ENCODE measurements at places on chromosomes 4 and X. TPM values are rescaled to one million over a fixed set of nuclear protein-coding genes. Genes with fewer than 3 reads are reported as not detected.

DNA sequence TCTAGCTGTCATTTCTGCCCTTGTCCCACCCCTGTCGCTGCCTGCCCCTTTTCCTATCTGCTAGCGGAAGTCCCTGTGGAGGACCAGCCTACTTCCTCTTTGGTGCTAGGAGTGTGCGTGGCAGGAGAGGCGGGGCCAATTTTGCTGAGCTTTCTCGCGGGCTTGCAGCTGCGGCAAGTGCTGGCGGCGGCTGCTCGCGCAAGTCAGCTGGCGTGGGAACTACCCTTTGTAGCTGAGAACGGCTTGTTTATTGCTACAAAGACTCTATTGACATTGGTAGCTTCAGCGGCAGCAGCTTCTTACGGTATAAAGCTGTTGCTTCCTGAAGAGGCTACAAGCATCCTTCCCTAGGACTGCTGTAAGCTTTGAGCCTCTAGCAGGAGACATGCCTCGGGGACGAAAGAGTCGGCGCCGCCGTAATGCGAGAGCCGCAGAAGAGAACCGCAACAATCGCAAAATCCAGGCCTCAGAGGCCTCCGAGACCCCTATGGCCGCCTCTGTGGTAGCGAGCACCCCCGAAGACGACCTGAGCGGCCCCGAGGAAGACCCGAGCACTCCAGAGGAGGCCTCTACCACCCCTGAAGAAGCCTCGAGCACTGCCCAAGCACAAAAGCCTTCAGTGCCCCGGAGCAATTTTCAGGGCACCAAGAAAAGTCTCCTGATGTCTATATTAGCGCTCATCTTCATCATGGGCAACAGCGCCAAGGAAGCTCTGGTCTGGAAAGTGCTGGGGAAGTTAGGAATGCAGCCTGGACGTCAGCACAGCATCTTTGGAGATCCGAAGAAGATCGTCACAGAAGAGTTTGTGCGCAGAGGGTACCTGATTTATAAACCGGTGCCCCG lies at the start of gene MAGEH1:
Gene MAGEH1, plus strand, starts transcription at position 138 of the 843 bp plus-strand sequence. Its CDS starts 248 bp downstream, at position 386.
- H3K36me3 ChIP-seq: no peaks in the 10 kb centered on the region
- DNase-seq: peak; percentile 80
- no peak within 1 kb of the TSS for H3K27ac ChIP-seq
- H3K4me1 ChIP-seq: no peaks in the 10 kb centered on the region
- H3K27me3 ChIP-seq: no peaks in the 10 kb centered on the region

DNA sequence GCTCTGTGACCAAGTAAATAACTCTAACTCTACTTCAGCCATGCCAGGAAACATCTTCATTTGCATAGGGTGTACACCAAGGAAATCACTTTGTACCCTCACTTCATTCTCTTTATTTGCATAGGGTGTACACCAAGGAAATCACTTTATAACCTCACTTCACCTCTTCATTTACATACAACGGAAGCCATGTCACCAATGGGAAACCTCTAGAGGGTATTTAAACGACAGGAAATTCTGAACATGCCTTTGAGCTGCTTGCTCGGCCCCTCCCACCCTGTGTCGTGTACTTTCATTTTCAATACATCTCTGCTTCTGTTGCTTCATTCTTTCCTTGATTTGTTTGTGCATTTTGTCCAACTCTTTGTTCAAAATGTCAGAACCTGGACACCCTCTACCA lies 848.1 kb upstream of the FRG1 start:
- H3K4me3 ChIP-seq: no peak overlapping the region
- no peak overlapping the region for H3K27ac ChIP-seq
- H3K4me1 ChIP-seq: no peaks in the 10 kb centered on the region
- H3K27me3 ChIP-seq: no peaks in the 10 kb centered on the region
- DNase-seq: no peak

F9 gene
- total RNA-seq: not detected

DNA sequence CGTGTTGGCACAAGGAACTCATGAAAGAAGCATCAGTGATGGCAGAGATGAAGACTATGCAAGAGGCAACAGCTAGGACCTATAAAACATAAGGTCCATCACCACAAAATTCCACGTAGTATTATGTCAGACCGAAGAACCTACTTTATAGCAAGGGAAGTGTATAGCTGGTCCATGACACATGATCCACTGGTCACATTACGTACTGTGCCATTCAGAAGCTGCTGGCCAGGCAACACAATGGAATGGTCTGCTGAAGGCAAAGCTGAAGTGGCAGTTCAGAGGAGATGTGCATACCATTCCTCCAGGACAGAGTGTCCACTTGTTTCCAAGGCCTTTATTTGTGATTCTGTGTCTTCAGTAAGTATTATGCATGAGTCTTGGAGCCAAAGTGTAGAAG lies 215.5 kb upstream of the UGT8 start:
- H3K4me1 ChIP-seq: peaks cover 11% of the 10 kb centered on the region
- H3K4me3 ChIP-seq: no peak overlapping the region
- H3K36me3 ChIP-seq: no peaks in the 10 kb centered on the region
- no peak overlapping the region for H3K27ac ChIP-seq
- no peaks in the 10 kb centered on the region for H3K27me3 ChIP-seq

GRCh38 chr4:140103676-140104075 lies 50.3 kb downstream of the MAML3 start:
- no peak for DNase-seq
- H3K27me3 ChIP-seq: no peaks in the 10 kb centered on the region
- no peak overlapping the region for H3K4me3 ChIP-seq

SLC9B1 gene
- total RNA-seq: 1.5 TPM

DNA sequence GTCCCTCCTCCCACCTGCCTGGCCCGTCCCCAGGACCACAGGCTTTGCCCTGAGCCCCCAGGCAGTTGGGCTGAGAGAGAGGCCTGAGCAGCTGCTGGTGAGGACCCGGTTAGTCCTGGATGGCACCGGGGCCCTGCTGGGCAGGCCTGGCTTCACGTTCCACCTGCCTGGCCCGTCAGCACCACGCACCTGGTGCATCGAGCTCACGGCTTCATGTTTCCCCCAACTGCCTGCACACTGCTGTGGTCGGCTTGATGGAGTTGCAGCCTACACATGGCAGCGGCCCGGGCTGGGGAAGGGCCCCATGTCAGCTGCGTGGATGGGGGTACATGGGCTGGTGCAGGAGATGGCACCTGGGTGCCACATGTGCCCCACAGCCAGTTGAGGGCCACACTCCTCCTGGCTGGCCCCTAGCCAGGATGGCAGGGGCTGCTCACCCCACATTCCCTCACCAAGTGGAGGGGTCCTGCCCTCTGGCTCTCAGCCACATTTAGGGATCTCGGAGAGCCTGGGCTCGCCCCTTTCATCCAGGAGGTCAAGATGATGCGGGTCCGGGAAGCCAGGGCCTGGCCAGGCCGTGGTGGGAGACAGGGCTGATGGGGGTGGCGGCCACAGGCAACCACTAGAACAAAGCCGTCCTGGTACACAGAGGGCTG lies 28.5 kb downstream of the NKX1-1 start:
- no peak for DNase-seq
- H3K27ac ChIP-seq: no peak overlapping the region
- H3K36me3 ChIP-seq: no peaks in the 10 kb centered on the region

DNA sequence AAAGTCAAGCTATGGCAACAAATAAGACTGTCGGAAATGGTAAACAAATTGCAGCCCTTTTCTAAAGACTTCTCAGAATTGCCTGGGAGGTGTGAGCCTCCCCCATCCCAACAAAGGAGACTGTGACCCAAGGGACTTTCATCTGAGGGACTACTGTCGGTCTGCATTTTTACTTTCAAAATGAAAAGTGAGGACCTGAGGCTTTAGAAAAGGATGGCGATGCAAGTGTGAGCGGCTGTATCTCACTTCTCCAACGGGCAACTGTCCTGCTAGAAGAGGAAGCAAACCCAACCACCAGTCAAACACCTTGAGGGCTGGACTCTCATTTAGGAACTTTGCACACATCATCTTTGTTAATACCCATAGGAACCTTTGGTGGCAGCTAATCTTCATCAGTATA lies 62.6 kb upstream of the CLNK start:
- no peak overlapping the region for H3K27ac ChIP-seq
- DNase-seq: no peak
- H3K36me3 ChIP-seq: no peaks in the 10 kb centered on the region
- peaks cover 6% of the 10 kb centered on the region for H3K4me1 ChIP-seq
- H3K4me3 ChIP-seq: no peak overlapping the region
- no peaks in the 10 kb centered on the region for H3K27me3 ChIP-seq

DNA sequence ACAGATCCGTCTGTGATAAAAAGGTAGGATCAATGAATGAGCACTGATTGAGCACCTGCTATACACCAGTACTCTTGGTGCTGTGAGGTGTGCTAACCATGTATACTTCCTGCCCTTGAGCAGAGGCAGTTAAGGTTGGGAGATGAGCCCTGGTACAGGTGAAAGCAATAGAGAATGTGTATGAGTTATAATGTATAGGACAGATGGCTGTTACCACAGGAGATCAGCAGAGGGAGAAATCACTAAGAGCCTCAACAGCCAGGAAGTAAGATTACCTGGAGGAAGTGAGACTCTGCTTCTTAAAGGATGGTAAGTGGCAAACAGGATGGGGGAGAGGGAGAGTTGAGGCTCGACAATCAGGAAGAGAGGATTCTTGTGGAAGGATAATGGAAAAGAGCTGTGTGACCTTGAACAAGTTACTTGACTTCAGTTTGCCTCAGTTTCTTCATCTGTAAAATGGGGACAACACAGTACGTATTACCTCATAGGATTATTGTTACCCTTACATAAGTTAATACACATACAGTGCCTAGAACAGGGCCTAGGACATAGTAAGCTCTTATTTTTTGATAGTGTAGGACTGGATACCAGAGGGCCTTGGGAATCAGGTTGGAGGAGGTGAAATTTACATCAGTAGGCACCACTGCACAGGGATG lies 9.1 kb downstream of the CXCR3 start:
- H3K4me3 ChIP-seq: no peak overlapping the region
- 0 out of 2 replicates have a peak, but pooled peaks cover 4% of the 10 kb centered on the region for H3K36me3 ChIP-seq
- no peak for DNase-seq
- H3K4me1 ChIP-seq: no peaks in the 10 kb centered on the region
- H3K27ac ChIP-seq: no peak overlapping the region

GRCh38 chrX:71181558-71181909 lies 36.9 kb downstream of the NLGN3 start:
- H3K27me3 ChIP-seq: no peaks in the 10 kb centered on the region
- DNase-seq: no peak
- H3K27ac ChIP-seq: no peak overlapping the region
- H3K4me1 ChIP-seq: no peaks in the 10 kb centered on the region
- no peaks in the 10 kb centered on the region for H3K36me3 ChIP-seq

GRCh38 chrX:41589634-41590270 lies 99.0 kb upstream of the GPR34 start:
- H3K4me1 ChIP-seq: 0 out of 2 replicates have a peak, but pooled peaks cover 6% of the 10 kb centered on the region
- 0 out of 2 replicates have a peak overlapping the region, but pooled peaks have one; percentile 15 for H3K4me3 ChIP-seq
- peak; percentile 19 for DNase-seq
- no peaks in the 10 kb centered on the region for H3K27me3 ChIP-seq
- no peaks in the 10 kb centered on the region for H3K36me3 ChIP-seq
- peak overlapping the region; percentile 47 for H3K27ac ChIP-seq

ESX1 gene
- total RNA-seq: not detected

TMPRSS11B gene
- not detected for total RNA-seq

GPR34 gene
- not detected for total RNA-seq

PCYT1B gene
- not detected for total RNA-seq
